A673 (cell line): ENCODE measurements at places on chromosomes 12 and 14. TPM values are rescaled to one million over a fixed set of nuclear protein-coding genes. Genes with fewer than 3 reads are reported as not detected.

RPGRIP1 gene
- 0.86 and 0.98 TPM in 2 replicates for total RNA-seq

MIPOL1 gene
- 15.0 and 23.2 TPM in 2 replicates for total RNA-seq

GRCh38 chr14:72801836-72802587 lies 91.9 kb downstream of the DPF3 start:
- DNase-seq: no peak

GRCh38 chr14:57761800-57762199 lies 104.1 kb downstream of the SLC35F4 start:
- DNase-seq: no peak

DNA sequence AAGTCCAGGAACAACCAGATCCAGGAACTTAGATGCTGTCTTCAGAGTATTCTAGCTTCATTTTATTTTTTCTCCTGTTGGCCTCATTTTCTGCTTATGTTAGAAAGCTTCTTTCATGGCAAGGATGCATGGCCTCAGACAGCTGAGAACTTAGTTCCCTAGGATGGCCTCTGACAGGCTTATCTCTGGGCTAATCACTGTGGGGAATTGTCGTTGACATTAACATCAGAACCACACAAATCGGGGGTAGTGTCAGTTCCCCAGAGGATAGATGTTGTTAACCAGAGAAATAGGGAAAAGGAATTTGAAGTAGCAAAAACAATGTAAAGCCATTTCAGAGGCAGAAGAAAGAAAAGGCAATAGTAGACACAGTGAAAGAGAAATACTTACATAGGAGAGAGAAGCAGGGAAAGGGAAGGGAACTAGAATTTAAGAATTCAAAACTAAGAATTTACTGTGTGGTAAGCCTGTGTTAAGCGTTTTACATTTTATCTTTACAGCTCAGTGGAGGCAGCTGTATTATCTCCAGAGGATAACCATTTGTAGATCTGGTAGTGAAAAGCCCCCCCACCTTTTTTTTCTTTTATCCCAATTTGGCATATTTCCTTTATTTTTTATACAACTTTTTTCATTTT lies 21.8 kb downstream of the FUT8 start:
- no peak for DNase-seq

RPL10L gene
- not detected in 2 replicates for total RNA-seq

DNA sequence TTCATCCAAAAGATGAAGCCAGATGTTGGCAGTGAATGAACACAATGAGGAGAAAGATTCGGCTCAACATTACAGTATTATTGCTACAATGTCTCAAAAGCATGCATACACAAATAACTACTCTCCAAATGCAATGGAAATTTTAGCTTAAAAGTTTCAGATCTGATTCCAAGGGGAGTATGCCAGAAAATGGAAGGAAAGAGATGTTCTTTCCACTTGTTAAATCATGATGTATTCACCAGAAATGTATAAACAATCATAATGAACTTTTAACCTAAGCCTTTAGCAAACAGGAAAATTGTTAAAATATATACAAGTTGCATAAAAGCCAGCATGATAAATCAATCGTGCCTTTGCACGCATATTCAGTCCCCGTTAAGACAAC lies 62.1 kb downstream of the SH2B3 start:
- DNase-seq: no peak

TESPA1 gene
- not detected in 2 replicates for total RNA-seq

SMAGP gene
- 25.2 and 26.5 TPM in 2 replicates for total RNA-seq

DNA sequence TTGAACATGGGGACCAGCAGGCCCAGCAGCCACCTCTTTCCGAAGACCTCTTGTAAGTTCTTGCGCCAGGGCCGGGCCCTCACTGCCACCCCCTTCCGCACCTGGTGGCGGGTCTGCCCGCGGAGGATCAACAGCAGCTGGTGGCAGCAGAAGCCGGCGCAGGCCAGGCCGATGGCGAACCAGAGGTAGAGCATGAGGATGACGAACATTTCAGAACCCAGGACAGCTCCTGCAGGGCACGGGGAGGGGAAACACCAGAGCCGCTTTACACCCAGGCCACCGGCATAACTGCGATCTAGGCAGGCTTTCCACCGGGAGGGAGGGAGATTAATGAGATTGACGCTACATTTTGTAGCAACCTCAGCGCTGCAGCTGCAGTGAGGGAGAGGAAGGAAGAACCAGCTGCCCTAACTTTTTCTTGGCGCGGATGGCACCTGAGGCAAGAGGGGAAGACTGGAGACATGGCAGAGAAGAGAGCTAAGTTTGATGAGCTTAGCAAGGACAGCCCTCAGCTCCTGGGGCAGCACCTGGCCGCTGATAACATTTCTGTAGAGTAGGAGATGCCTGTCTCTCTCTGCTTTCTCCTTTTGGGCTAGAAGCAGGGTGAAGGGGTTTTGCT lies 7.8 kb downstream of the ZDHHC22 start:
- peak; percentile 88 for DNase-seq

DNA sequence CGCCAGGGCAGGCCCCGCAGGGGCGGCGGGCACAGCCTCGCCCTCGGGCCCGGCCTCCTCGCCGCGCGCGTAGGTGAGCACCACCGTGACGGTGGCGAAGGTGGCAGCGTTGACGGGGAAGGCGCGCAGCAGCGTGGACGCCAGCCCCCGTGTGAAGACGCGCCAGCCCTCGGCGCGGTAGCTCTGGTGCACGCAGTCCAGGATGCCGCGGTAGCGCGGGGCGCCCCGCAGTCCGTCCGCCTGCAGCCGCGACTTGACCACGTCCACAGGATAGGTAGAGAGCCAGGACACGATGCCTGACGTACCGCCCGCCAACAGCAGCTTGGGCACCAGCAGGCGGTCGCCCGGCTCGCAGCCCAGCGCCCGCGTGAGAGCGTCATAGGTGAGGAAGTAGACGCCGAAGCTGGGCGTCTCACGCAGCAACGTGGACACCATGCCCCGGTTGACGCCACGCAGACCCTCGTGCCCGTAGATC lies 13.9 kb downstream of the SLC25A29 start:
- no peak for DNase-seq

SDR39U1 gene
- 49.1 and 52.1 TPM in 2 replicates for total RNA-seq

DNA sequence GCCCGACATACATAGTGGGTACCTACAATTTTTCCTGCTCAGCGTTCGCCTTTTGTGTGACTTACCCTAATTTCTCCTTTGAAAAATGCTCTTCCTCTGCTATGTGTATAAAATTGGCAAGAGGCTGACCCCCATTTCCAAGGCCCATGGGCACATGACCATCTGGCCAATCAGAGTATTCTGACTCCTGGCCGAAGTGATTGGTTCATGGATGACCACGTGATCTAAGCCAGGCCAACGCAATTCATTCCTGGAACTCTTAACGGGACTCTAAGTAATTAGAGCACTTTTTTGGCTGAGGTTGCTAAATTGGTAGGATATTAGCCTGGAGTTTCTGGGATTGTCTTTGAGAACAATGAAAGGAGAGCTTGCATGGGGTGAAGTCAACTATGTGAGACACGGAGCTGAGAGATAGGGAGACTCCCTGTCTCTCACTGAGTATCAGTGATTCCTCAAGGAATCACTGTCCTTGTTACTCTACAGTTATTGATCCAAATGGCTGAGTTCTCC lies 110.1 kb upstream of the TBX3 start:
- DNase-seq: no peak

DNA sequence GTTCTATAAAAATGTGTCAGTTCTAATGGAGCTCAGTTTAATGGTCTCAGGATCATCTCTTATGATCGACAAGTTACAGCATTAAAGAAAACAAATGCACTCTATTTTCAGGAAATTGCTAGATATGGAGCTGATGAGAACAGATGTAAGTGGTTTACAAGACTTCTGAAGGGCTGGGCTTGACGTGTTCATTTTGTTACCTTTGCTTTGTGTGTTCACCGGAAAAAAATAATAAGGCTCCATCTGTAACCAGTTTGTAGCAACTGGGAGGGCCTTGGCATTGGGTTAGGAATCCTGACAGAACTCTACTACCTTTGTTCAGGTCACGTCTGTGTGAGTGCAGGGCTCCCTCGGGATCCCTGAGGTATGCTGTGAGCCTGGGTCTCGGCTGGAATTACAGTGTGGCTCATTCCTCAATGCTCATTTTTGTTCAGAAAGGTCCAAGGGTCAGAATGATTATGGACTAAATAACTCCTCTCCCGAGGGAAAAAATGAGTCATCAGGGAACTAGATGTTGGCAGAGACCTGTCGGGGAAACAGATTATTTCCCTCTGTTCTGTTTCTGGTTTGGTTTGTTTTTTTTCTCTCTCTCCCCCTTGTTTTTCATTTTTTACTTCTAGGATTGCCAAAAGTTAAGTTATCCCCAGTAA lies 158.0 kb downstream of the SLC5A8 start:
- DNase-seq: peak; percentile 35

NFE2 gene
- not detected in 2 replicates for total RNA-seq

- DNase-seq: no peak
Observed at GRCh38 chr12:45483571-45483970, 245.9 kb upstream of the ARID2 start.

DNA sequence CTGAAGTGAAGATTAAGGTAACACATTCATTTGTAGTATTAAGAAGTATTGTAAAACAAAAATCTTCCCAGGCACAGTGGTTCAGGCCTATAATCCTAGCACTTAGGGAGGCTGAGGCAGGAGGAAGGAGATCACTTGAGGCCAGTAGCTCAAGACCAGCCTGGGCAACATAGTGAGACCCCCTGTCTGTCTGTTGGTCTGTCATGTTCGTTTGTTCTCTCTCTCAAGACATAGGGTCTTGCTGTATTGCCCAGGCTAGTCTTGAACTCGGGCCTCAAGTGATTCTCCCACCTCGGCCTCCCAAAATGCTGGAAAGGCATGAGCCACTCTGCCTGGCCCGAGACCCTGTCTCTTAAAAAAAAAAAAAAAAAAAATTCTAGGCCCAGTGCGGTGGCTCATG lies 6.7 kb downstream of the TULP3 start:
- no peak for DNase-seq

GRCh38 chr12:121649819-121650353 lies 19.6 kb downstream of the MORN3 start:
- no peak for DNase-seq

- DNase-seq: no peak
Observed at GRCh38 chr14:88025313-88025712, 20.4 kb downstream of the GPR65 start.

GRCh38 chr12:82787016-82787415 lies 100.3 kb downstream of the TMTC2 start:
- DNase-seq: no peak

PRIMA1 gene
- total RNA-seq: 0.09 and 0.20 TPM in 2 replicates

GRCh38 chr12:121364683-121365121 lies 12.5 kb upstream of the ANAPC5 start:
- DNase-seq: no peak

- DNase-seq: peak; percentile 52
Observed at GRCh38 chr12:53231921-53232645, at the start of gene RARG. Gene RARG (minus strand): TSS chr12:53232209. CDS start chr12:53227545, 4,664 bp downstream.

MRPL51 gene
- 378 and 401 TPM in 2 replicates for total RNA-seq

DNAI7 gene
- total RNA-seq: 0.73 TPM in 1 of 2 replicates, not detected in the other

- no peak for DNase-seq
Observed at GRCh38 chr14:76581592-76581991, 179.7 kb upstream of the VASH1 start.

- no peak for DNase-seq
Observed at GRCh38 chr12:53052419-53053217, 2.8 kb downstream of the TNS2 start.

DNA sequence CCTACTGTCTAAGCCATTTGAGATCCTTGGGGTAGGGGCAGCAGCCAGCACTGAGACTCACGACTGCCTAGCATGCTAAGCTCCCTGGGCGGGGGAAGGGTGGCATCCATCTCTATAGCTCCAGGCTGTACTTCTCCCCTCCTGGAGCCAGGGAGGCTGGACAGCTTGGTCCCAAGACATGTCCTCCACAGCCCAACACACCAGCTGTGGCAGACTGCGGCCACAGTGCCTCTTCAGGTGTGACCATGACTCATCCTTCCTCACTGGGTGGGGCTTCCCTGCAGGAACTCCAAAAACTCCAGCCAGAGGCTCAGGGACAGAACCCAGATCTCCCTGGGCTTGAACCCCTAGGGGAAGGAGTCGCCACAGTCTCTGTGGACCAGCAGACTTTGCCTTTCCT lies 193.9 kb downstream of the GPHN start:
- no peak for DNase-seq

DNA sequence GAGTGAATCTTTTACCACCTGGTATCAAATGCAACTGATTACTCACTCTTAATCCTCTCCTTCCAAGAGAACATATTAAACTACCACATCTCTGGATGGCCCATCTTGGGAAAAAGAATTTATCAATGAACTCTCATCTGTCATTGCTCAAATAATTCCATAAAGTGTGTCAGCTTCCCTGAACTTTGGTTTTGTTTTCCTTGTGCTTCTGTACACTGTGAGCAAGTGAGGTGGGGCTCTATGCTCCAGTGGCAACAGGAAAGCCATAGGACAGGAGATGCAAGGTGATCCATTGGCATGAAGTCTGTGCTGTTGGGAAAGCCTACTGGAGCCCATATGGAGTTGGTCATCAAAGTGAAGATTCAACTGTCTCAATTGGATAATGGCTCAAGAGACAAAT lies 17.4 kb downstream of the OTOGL start:
- DNase-seq: no peak

CLEC2A gene
- total RNA-seq: not detected in 2 replicates

DNA sequence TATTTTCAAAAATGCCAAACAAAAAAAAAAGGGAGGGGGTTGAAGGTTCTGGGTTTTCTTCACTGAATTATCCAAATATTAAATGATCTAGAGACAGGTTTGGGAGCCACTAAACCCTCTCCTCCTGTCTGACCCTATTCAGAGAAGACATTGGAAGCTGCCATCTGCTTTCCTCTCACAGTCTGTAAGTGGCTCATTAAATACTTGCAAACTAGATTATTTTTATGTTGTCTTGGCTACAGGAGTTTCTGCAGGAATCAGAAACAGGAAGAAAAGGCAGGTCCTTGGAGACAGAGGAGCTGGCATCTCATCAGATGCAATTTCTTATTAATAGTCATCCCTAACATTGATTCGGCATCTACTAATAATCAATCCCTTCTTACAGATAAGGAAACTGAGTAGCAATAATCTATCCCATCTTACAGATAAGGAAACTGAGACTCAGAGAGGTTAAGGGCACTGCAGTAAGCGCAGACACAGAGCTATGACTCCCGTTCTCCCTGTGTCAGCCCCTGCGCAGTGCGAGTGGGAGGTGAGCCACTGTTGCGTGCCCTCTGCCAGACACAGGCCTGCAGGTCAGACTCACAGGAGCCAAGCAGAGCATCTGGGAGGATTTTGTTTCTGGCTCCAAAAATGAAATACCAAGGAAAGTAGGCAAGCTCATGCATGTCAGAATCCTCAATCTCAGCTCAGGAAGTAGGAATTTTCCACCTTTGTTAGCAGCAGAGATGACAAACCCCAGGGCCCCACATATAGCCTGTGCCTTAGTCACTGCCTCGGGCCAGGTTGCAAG lies 11.0 kb downstream of the BDKRB2 start:
- no peak for DNase-seq

EMP1 gene
- total RNA-seq: 39.9 and 66.5 TPM in 2 replicates

- DNase-seq: no peak
Observed at GRCh38 chr12:1793426-1794210, 26.7 kb upstream of the LRTM2 start.

GRCh38 chr12:123512838-123513665 lies 20.5 kb downstream of the RILPL1 start:
- DNase-seq: no peak

DNA sequence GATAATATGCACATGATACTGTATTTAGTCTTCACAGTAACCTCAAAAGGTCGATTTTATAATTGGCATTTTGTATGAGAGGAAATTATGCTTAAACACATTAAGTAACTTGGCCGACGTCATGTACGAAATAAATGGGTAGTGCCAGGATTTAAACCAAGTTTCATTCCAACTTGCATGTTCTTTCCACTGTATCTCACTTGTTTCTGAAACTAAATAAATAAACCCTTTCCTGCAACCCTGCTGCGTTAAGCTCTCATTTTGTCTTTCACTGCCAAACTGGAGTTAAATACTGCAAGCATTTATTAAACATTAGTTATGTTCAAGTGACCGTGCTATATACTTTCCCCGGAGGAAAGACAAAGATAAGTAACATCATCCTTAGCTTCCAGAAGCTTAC lies 293.9 kb upstream of the PRKD1 start:
- DNase-seq: peak; percentile 54
